Central memory CD8-positive, alpha-beta T cell (primary cell): ENCODE measurements at places on chromosomes 16 and 17.

- H3K27ac ChIP-seq, result no peak overlapping the region
- H3K36me3 ChIP-seq, result peaks cover 22% of the 10 kb centered on the region
- peak overlapping the region; percentile 97 for H3K4me3 ChIP-seq
- H3K4me1 ChIP-seq, result peaks cover 27% of the 10 kb centered on the region
- no peaks in the 10 kb centered on the region for H3K27me3 ChIP-seq
- DNase-seq, result no peak
Measured at GRCh38 chr16:69423189-69423588, 1.2 kb upstream of the CYB5B start.

- H3K27ac ChIP-seq, result no peak overlapping the region
- H3K36me3 ChIP-seq, result no peaks in the 10 kb centered on the region
- H3K4me1 ChIP-seq, result no peaks in the 10 kb centered on the region
- no peak for DNase-seq
- no peaks in the 10 kb centered on the region for H3K27me3 ChIP-seq
Measured at GRCh38 chr16:35730251-35730650, 2270.8 kb downstream of the TP53TG3F start.

DNA sequence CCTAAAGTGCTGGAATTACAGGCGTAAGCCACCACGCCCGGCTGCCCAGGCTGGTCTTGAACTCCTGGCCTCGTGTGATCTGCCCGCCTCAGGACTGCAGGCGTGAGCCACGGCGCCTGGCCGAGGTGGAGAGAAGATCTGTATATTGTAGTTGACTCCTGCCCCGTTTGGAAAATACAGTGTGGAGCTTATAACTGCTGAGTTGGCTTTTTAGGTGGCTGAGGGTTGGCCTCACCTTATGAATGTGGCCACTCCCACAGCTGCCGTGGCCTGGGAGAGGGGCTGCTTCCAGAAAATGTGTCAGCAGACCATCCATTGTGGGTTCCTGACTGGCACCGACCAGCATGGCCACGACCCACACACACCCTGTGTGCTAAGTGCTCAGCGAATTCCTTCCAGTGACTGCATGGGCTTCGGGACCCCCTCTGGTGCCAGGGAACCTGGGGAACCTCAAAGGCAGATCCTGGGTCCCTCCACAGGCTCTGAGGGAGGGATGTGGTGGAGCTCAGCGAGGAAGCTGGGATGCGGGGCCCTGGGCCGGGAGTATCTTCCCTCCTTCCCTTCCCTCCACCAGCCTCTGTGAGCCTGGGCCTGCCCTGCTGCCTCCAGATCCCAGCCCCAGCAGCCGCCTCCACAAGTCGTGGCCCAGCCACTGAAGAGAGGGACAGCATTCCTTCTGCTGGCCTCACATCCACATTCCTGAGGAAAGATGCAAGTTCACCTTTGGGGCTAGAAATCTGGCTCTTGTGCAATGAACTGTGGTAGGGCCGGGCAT lies 10.9 kb upstream of the RAB11FIP3 start:
- H3K4me3 ChIP-seq, result no peak overlapping the region
- no peaks in the 10 kb centered on the region for H3K4me1 ChIP-seq
- no peak for DNase-seq
- H3K27ac ChIP-seq, result no peak overlapping the region
- no peaks in the 10 kb centered on the region for H3K36me3 ChIP-seq

GRCh38 chr17:59762824-59763374 lies 55.4 kb downstream of the VMP1 start:
- H3K4me1 ChIP-seq, result no peaks in the 10 kb centered on the region
- no peak for DNase-seq
- H3K36me3 ChIP-seq, result peaks cover 8% of the 10 kb centered on the region
- peak overlapping the region; percentile 32 for H3K27ac ChIP-seq
- no peak overlapping the region for H3K4me3 ChIP-seq

GRCh38 chr17:75138519-75138918 lies 7.0 kb upstream of the NT5C start:
- peaks cover 5% of the 10 kb centered on the region for H3K36me3 ChIP-seq
- no peaks in the 10 kb centered on the region for H3K27me3 ChIP-seq
- DNase-seq, result no peak
- H3K4me3 ChIP-seq, result no peak overlapping the region
- peak overlapping the region; percentile 32 for H3K27ac ChIP-seq

- peaks cover 6% of the 10 kb centered on the region for H3K36me3 ChIP-seq
- no peaks in the 10 kb centered on the region for H3K27me3 ChIP-seq
- H3K4me1 ChIP-seq, result no peaks in the 10 kb centered on the region
- H3K4me3 ChIP-seq, result no peak overlapping the region
- DNase-seq, result no peak
Measured at GRCh38 chr16:22225060-22225459, 19.0 kb downstream of the EEF2K start.
